PC-3 (cell line): ENCODE measurements at places on chromosomes 12 and 14. TPM values are rescaled to one million over a fixed set of nuclear protein-coding genes. Genes with fewer than 3 reads are reported as not detected.

Gene GMPR2
- 51.8 and 56.9 TPM in 2 replicates for total RNA-seq

GRCh38 chr14:23408307-23408630 lies 196 bp upstream of the MYH6 start:
- no peaks in the 10 kb centered on the region for H3K36me3 ChIP-seq
- H3K27me3 ChIP-seq, result peaks cover 83% of the 10 kb centered on the region
- no peak for DNase-seq
- no peak overlapping the region for H3K27ac ChIP-seq

Gene RNU7-1
- not detected in 2 replicates for total RNA-seq

DNA sequence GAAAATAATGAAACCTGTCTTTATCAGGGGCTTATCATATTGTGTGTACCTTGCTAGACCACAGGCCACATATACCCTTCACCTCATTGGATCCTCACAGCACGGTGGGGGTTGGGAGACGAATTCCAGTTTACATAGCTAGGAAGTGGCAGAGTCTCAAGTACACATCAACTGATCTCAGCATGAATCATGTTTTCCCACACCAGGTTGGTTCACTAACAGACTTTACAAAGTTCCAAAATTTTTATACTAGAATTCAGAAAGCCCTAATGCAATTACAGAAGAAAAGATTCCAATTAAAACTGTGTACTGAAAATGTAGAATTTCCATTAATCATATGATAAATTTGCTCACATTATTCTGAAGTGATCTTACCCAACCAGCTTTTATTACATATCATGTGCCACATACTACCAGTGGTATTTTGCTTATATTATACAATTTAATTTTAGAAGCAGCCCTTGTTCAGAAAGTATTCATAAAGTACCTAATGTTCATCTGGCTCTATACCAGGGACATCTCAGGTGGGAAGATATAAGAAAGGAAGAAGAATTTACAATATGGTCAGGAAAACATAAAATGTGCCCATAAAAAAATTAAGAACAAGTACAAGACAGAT lies 196.2 kb downstream of the ITPR2 start:
- H3K4me3 ChIP-seq, result peak overlapping the region; percentile 1; the same call in 1 of the 2 replicates
- DNase-seq, result peak; percentile 97
- peaks cover 46% of the 10 kb centered on the region for H3K4me1 ChIP-seq
- no peaks in the 10 kb centered on the region for H3K36me3 ChIP-seq

Gene SIRT4
- 0.98 and 1.9 TPM in 2 replicates for total RNA-seq

DNA sequence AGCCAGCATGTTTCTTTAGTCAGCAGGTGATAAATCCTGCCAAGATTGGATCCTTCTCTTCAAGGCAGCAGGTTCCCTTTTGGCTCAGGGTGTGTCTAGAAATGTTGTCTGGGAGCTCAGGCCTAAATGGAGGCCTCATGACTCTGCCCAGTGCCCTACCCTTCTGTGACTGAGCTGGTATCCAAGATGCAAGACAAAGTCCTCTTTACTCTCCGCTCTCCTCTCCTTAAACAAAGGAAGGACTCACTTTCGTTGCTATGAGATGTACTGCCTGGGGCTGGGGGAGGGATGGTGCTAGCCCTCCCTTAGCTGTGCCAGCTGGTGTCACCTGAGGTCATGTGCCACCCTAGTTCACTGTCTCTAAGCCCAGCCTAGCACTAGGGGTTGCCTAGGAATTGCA lies 13.8 kb upstream of the TMPRSS12 start:
- H3K36me3 ChIP-seq, result no peaks in the 10 kb centered on the region
- no peaks in the 10 kb centered on the region for H3K27me3 ChIP-seq
- DNase-seq, result no peak
- H3K4me3 ChIP-seq, result no peak overlapping the region

DNA sequence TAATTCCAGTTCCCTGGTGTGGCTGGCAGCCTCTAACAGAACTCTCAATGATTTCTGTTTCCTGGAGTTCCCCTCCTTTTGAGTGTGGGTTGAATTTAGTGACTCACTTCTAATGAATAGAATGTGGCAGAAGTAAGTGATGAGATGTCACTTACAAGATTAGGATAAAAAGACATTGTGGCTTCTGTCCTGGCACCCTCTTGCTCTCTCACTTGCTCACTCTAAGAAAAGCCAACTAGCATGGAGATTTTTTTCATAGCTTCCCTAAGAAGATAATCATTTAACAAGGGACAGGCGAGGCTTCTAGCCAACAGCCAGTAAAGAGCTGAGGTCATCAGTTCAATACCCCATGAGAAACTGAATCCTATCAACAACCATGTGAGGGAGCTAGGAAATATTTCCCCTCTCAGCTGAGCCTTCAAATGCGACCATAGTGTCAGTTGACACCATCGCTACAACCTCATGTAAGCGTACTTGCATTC lies 156.7 kb downstream of the TMTC3 start:
- no peaks in the 10 kb centered on the region for H3K27me3 ChIP-seq
- no peak overlapping the region for H3K4me3 ChIP-seq
- peak; percentile 88 for DNase-seq
- H3K36me3 ChIP-seq, result no peaks in the 10 kb centered on the region
- H3K27ac ChIP-seq, result peak overlapping the region; percentile 88

Gene TM9SF1
- total RNA-seq, result 52.1 and 58.3 TPM in 2 replicates

GRCh38 chr12:27583057-27583797 lies 59.2 kb downstream of the PPFIBP1 start:
- peaks cover 6% of the 10 kb centered on the region for H3K4me1 ChIP-seq
- no peaks in the 10 kb centered on the region for H3K27me3 ChIP-seq
- DNase-seq, result no peak
- no peak overlapping the region for H3K27ac ChIP-seq

- no peak overlapping the region for H3K4me3 ChIP-seq
- no peak for DNase-seq
- H3K27ac ChIP-seq, result no peak overlapping the region
- no peaks in the 10 kb centered on the region for H3K27me3 ChIP-seq
- H3K4me1 ChIP-seq, result no peaks in the 10 kb centered on the region
These were observed 28.9 kb downstream of the RTRAF start for GRCh38 chr14:52018252-52018651.

GRCh38 chr14:104957146-104958113 lies 20.7 kb downstream of the AHNAK2 start:
- H3K4me1 ChIP-seq, result no peaks in the 10 kb centered on the region
- DNase-seq, result peak; percentile 46
- no peak overlapping the region for H3K27ac ChIP-seq
- no peak overlapping the region for H3K4me3 ChIP-seq
- peaks cover 3% of the 10 kb centered on the region; the same call in 1 of the 2 replicates for H3K36me3 ChIP-seq

- no peaks in the 10 kb centered on the region for H3K27me3 ChIP-seq
- peak; percentile 33 for DNase-seq
- no peak overlapping the region for H3K27ac ChIP-seq
- H3K36me3 ChIP-seq, result no peaks in the 10 kb centered on the region
These were observed 4.4 kb upstream of the C1RL start for GRCh38 chr12:7113389-7113871.

- no peak for DNase-seq
- H3K4me3 ChIP-seq, result no peak overlapping the region
- peaks cover 17% of the 10 kb centered on the region for H3K27me3 ChIP-seq
- no peak overlapping the region for H3K27ac ChIP-seq
- H3K4me1 ChIP-seq, result peaks cover 26% of the 10 kb centered on the region
- H3K36me3 ChIP-seq, result no peaks in the 10 kb centered on the region
These were observed 451.3 kb downstream of the FOXG1 start for GRCh38 chr14:29217813-29218450.

Gene EMP1
- total RNA-seq, result 158 and 187 TPM in 2 replicates

GRCh38 chr14:22797017-22797917 lies 18.0 kb downstream of the SLC7A7 start:
- H3K4me1 ChIP-seq, result no peaks in the 10 kb centered on the region
- H3K27ac ChIP-seq, result no peak overlapping the region
- no peaks in the 10 kb centered on the region for H3K27me3 ChIP-seq
- DNase-seq, result no peak

- no peak for DNase-seq
- no peak overlapping the region for H3K27ac ChIP-seq
- no peaks in the 10 kb centered on the region for H3K27me3 ChIP-seq
- H3K4me3 ChIP-seq, result no peak overlapping the region
- H3K4me1 ChIP-seq, result no peaks in the 10 kb centered on the region
These were observed 24.8 kb downstream of the ATF7 start for GRCh38 chr12:53601296-53601847.

Gene GPD1
- 0.11 and 0.40 TPM in 2 replicates for total RNA-seq

Gene MMP17
- total RNA-seq, result 30.2 and 31.8 TPM in 2 replicates

Gene LTBP2
- 17.4 and 18.1 TPM in 2 replicates for total RNA-seq

Gene PHETA1
- 18.6 and 22.8 TPM in 2 replicates for total RNA-seq

- no peak overlapping the region for H3K27ac ChIP-seq
- DNase-seq, result no peak
- H3K4me3 ChIP-seq, result no peak overlapping the region
- H3K36me3 ChIP-seq, result no peaks in the 10 kb centered on the region
- no peaks in the 10 kb centered on the region for H3K27me3 ChIP-seq
These were observed 8.4 kb upstream of the PGF start for GRCh38 chr14:74963705-74964271.

DNA sequence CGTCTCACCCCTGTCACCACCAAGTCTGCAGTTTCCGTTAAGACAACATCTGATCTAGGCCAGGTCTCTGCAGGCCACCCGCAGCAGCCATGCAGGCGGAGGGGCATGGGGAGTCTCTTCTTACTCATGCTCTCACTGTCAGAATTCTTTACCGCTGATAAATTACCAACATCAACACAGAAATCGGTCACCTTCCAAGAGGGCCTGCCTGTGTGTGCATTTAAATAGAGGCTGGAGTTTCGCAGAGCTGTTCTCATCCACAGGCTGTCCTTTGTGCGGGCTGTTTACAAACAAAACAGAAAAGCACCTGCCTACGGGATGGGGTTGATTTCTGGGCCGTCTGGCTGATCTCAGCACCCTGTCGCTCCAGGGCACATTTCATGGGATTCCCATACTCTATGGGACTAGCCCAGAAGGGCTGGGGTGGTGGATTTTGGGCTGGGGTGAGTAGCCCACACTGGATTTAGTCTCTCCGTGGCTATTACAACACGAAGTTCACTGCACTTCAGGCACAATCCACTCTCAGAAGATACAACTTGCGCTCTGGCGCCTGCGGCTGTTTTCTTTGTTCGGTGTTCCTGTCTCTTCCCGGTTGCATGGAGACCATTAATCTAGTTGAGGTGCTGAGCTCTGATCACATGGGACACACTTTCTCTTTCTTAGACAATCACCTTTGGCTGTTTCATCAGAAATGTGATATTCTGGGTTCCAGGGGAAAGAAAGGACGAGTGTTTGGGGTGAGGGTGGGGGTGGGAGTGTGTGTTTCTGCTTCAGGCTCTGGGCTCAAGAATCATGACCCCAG lies 331.1 kb downstream of the GLT1D1 start:
- no peak for DNase-seq
- no peaks in the 10 kb centered on the region for H3K27me3 ChIP-seq
- H3K27ac ChIP-seq, result no peak overlapping the region
- H3K4me1 ChIP-seq, result no peaks in the 10 kb centered on the region

Gene DENND5B
- total RNA-seq, result 4.2 and 14.2 TPM in 2 replicates

Gene KRT77
- not detected in 2 replicates for total RNA-seq

DNA sequence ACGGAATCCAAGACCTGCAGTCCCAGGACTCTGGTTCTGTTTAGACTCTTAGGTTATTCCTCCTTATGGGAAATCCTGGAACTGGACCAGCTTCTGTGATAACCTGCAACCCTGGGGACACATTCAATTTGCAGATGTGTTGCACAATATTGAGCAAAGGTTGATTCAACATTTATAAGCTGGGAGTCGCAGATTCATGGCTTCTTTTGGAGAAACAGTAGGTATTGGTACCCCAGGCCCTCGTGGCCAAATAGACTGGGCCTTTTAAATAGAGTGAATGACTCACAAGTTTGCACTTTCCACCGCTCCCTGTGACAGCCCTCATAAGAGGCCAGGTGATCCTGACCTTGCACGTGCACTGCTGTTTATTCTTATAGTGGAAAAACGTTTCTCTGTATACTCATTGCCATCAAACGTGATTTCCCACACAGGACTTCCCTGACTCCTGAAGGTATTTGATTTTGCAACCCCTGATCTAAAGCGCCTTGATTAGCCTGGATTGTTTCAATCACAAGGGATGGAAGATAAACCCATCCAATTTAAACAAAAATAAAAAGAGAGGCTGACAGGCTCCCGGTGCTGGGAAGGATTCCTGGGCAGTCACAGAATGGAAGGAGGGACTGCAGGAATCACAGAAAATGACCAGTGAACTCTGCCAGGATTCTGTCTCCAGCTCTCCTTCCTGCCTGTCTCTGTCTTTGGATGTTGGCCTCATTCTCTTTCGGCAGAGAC lies 98.0 kb downstream of the VCPKMT start:
- H3K4me3 ChIP-seq, result no peak overlapping the region
- H3K36me3 ChIP-seq, result peaks cover 11% of the 10 kb centered on the region; the same call in 1 of the 2 replicates
- peaks cover 38% of the 10 kb centered on the region for H3K4me1 ChIP-seq
